ENCODE measurements at places on chromosomes 16 and 17.
A peak's percentile ranks its signal among the peaks of the same experiment; 100 is the strongest.

DNA sequence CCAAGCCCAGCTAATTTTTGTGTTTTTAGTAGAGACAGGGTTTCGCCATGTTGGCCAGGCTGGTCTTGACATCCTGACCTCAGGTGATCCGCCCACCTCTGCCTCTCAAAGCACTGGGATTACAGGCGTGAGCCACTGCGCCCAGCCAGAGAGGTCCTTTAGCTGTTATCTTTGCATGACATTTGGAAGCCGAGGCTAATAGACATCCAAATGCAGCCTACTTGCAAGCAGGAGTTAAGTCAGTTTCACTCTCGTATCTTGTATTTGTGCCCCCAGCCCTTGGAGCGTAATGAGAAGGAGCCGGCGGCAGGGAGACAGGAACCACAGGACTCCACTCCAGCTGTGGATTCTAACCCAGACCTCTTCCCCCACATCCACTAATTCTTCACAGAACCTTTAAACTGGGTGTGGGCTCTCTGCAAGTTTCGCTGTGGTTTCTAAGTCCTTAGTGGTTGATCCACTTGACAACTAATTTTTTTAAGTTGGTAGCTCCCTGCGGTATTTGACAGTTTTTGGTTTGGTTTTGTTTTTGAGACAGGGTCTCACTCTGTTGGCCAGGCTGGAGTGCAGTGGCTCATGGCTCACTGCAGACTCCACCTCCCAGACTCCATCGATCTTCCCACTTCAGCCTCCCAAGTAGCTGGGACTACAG is 3.1 kb upstream of the CYTH1 start:
- peak; percentile 50 for DNase-seq

GRCh38 chr16:30585022-30585399 is 486 bp downstream of the ZNF785 start:
- no peak for DNase-seq

DNA sequence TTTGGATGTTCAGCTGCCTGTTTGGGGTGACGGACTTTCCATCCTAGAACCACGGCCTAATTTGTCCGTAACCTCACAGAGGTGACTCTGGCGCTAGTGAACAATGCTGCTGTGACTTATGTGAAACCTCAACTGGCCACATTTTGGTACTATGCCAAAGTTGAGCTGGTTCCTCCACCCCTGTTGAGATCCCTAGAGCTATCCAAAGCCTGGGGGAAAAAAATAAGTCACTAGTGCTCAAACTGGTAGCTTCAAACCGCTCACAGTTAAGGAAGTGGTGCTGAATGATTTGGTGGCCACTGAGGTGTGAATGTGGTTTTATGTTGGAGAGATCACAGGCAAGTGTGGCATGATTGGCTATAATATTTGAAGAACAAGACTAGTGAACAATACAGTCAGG is 11.3 kb upstream of the TUBG2 start:
- no peak for DNase-seq

DNA sequence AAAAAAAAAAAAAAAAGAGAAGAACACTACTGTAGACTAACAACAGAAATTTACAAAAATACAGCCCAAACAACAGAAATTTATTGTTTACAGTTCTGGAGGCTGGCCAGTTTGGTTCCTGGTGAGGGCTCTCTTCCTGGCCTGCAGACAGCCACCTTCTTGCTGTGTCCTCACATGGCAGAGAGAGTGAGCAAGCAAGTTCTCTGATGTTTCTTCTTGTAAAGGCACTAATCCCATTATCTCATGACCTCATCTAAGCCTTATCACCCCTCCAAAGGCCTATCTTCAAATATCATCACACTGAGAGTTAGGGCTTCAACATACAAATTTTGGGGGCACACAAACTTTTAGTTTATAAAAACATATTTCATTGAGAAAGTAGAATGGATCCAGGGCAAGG is 7.3 kb downstream of the ARSG start:
- DNase-seq = no peak

- no peak for DNase-seq
Measured at GRCh38 chr17:76469991-76470739, 2.8 kb downstream of the AANAT start.

DNA sequence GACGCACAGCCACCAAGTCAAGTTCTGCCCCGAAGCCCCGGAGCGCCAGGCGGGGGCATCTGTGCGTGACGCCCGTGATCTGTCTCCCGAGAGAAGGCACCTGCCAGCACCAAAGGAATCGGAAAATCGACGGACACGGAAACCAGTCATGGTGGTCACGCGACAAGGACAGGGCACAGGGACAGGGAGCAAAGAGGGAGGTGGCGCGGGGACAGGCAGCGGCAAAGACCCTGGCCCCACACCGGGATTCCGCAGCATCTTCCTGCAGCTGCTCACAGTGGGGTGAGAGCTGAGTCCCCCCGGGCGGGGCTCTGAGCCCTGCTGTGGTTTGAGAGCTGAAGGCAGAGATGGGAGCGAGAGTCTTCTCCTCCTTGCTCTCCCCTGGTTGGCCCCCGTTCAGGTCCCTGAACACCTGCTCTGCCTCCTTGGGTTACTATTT is 56.4 kb downstream of the ABR start:
- DNase-seq = no peak

- no peak for DNase-seq
Measured at GRCh38 chr16:25155553-25156460, 44.3 kb downstream of the LCMT1 start.

- DNase-seq = no peak
Measured at GRCh38 chr16:80586476-80586875, 45.7 kb downstream of the DYNLRB2 start.

GRCh38 chr17:68195667-68196393 is 52.0 kb upstream of the AMZ2 start:
- DNase-seq = no peak

DNA sequence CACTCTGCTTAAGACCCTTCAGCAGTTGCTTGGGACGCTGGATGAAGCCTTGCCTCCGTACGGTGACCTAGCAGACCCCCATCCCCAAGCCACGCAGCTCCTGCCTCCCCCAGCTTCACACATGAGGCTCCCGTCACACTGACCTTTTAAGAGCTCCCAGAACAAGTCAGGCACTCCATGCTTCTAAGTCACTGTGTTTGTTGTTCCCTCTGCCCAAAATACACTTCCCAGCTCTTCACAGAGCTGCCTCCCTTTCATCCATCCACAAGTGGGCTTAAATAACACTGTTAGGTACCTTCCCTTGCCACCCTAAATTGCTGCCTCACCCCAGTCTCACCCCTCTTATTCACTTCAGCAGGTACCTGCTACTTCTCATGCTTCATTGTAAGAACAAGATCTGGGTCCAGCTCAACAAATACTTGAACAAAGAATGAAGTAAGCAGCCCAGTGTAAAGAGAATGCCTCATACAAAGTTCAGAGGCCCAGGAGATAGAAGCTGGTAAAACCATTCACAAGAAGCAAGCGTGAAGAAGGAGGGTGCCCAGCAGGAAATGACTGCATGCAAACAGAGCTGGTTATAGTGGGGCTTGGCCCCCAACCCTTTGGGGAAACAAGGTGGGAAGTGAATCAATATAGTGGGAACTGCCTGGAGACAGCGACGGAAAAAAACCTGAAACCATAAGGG is 5.8 kb downstream of the ZC3H7A start:
- DNase-seq = no peak

DNA sequence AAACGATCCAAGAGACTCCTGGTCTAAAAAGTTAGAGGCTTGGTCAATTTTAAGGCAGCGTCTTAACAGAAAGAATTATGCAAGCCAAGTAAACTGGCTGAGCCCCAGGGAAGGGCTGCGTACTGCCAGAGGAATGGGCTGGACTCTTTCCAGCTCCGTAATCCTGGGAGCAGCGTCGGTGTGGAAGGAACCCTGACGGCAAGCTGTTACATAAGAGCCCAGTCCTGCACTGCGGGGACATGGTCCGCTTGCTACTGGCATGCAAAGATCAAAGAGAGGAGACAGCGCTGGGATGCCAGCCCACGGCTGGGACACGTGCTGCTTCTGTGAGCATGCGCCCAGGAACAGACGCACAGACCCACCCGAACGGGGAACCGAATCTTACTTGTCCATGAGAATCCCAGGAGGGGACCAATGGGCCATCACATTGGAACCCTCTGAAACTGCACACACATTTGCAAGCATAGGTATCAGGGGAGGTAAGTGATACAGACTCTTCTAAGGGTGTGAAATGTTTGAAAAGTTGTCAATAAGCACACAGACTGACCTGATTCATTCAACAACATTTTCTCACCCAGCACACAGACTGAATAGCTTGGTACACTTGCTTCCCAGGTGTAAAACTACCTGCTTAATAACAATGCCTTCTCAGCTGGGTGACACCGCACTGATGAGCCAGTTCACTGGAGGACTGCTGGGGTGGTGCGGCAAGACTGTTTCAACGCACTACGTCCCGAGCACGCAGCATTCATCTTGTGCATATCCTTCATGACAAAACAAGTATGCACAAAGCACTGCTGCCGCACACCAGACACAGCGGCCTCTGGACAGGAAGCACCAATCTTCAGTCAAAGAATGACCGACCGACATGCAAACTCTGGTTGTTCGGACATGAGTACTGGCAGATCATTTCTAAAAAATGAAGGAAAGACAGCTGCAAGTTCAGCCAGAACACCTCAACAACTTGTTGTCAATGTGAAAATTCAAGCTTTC is 94.9 kb downstream of the ANKRD11 start:
- no peak for DNase-seq

DNA sequence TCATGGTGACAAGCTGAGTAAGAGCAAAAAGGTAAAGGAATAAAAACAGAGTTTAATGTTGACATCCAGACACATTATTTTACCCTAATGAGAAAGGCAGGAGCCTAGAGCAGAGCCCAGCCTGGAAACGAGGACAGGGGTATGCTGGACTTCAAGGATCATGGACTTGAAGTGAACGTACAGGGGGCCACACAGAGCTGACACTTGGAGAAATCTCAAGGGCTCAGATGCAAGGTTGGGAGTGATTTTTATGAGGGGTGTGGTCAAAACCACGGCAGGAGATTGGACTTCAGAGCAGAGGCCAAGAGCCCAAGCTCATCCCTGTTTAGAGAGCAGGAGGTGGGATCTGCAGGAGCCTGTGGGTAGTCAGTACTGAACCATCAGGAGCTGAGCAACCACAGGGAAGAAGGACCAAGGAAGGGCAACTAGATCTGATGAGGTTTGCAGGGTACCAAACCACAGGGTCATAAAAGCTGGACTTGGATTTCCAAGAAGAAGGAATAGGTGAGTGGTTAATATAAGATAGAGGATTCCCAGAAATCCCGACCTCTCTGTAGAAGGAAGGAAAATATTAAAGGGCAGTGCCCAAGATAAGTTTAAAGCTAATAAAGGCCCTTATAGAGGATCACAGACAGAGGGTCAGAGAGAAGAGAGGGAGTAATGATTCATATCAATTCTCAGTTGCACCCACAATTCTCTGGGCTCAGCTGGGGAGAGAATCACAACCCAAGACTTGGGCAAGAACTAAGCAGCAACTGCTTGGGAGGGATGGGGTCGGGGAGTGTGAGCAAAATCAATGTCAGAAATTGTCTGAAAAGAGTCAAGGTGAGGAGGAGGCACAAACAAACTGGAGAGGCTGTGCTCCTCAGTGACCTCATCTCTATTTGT is 331.7 kb downstream of the SOX9 start:
- no peak for DNase-seq

GRCh38 chr17:70290770-70291169 is 121.4 kb downstream of the KCNJ2 start:
- DNase-seq = no peak

GRCh38 chr16:97822-98221 is 19.8 kb downstream of the MPG start:
- DNase-seq = no peak

DNA sequence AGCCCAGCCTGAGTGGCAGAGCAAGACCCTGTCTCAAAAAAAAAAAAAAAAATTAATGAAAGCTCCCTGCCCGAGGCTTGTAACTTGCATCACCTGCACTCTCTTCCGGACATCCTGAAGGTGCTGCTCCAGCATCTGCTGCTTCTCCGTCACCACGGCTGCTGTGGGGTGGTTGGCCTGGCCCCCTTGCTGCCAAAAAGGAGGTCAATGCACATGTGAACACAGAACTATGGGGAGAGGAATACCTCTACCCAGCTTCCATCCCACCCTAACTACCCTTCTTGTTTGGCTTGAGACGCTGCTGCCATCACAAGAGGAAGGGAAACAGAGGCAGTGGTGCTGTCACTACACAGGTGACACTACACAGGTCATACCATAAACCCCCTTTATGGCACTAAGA is 49.0 kb downstream of the STAT3 start:
- DNase-seq = no peak
